ENCODE measurements at places on chromosomes 5 and 9. TPM values are rescaled to one million over a fixed set of nuclear protein-coding genes. Genes with fewer than 3 reads are reported as not detected.

DNA sequence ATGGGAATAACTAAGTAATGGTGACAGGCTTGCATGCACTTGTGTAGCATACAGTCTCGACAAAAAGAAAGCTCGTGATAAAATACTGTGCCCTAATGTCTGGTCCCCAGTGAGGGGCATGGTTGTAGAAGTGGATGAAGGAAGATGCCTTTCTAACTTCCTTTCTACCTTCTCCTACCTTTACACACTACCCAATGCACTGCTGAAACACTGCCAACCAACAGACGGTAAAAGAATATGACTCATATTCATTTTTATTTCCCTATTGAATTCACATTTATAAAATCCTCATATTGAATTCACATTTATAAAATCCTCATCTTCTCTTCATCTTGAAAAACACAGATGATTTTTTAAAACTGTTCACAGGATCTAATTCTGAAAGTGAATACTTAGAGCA lies 223.0 kb downstream of the PJA2 start:
- H3K27me3 ChIP-seq, result no peaks in the 10 kb centered on the region
- H3K4me1 ChIP-seq, result peaks cover 5% of the 10 kb centered on the region
- no peak overlapping the region for H3K27ac ChIP-seq
- no peak for DNase-seq

Gene COL23A1
- 2.5 TPM for total RNA-seq

Gene PDLIM4
- 81.0 TPM for total RNA-seq

DNA sequence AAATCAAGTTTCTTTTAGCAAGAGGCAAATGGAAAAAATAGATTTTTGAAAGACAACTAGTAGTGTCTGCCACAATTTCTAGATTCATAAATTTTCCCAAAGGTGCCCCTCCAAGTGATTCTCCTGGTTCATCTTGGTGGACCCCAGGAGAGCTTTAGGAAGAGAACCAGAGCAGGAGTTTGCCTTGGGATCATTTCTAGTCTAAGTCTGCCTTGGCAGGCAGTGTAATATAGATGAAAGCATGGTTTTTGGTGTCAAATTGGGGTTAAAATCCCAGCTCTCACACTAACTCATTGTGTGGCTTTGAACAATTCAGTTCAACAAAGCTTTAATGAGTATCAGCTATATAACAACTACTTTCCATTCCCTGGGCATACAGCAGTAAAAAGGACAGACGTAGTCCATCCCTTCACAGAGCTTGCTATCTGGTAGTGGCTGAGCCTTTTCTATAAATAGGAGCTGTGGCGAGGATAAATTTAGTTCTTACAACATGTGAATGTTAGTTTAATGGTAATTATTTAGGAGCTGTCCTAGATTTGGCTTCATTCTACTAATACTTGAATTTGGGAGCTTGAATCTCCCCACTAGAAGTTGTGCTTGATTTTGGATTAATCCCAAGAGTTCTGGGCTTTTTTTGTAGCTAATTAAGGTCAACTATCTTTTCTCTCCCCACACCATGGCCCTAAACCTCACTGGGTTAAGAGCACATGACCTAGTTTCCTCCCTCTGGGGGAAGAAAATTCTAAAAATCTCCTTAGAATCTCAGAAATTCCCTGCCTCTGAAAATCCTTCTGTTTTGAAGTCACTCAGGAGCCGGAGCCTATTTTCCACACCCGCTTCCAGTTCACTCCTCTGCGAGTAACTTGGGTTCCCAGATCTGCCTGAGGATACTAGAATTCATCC lies 197.8 kb downstream of the PCSK1 start:
- peak overlapping the region; percentile 56 for H3K4me3 ChIP-seq
- peaks cover 34% of the 10 kb centered on the region for H3K4me1 ChIP-seq
- no peaks in the 10 kb centered on the region for H3K27me3 ChIP-seq
- DNase-seq, result no peak
- H3K36me3 ChIP-seq, result no peaks in the 10 kb centered on the region

DNA sequence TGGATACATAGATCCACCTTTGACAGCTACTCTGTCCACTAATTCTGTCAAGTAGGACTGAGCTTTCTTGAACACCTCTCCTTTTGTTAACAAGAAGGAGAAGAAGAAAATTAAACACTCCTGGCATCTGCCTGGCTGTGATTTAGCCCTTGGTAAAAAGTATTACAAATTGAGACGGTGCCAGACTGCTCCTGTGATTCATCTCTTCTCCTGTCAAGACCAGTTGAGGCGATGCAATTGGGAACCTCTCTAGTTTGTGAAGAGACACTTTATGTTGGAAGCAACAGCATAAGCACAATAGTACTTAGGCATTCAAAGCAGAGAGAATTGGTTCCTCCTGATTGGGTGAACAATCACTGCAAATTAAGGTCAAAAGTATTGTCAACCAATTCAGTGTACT lies 72.7 kb downstream of the GHR start:
- peaks cover 15% of the 10 kb centered on the region for H3K4me1 ChIP-seq
- H3K27me3 ChIP-seq, result no peaks in the 10 kb centered on the region
- no peaks in the 10 kb centered on the region for H3K36me3 ChIP-seq
- no peak overlapping the region for H3K4me3 ChIP-seq
- no peak overlapping the region for H3K27ac ChIP-seq

DNA sequence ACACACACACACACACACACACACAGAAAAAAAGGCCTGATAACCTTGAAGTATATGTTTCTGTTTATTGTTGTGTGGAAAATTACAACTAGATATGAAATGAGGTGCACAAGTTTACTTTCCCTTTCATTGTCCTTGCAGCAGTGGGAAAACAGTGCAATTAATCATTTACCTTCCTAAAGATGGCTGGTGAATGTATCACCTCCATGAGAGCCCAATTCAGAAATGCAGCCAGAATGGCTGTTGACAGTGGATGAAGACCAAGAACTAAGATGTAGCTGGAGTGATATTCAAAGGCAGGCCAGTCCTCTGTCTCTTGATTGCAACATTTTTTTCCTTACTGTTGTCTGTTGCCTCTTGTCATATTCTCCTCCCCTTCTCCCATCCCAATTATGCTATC lies 49.6 kb upstream of the EIF4EBP3 start:
- no peak overlapping the region for H3K4me3 ChIP-seq
- H3K36me3 ChIP-seq, result peaks cover 6% of the 10 kb centered on the region
- no peaks in the 10 kb centered on the region for H3K4me1 ChIP-seq
- no peak for DNase-seq
- no peaks in the 10 kb centered on the region for H3K27me3 ChIP-seq

- H3K4me1 ChIP-seq, result peaks cover 34% of the 10 kb centered on the region
- no peaks in the 10 kb centered on the region for H3K36me3 ChIP-seq
- DNase-seq, result no peak
- H3K27ac ChIP-seq, result no peak overlapping the region
- H3K4me3 ChIP-seq, result no peak overlapping the region
Measured at GRCh38 chr5:126413856-126414255, 9.4 kb upstream of the GRAMD2B start.

DNA sequence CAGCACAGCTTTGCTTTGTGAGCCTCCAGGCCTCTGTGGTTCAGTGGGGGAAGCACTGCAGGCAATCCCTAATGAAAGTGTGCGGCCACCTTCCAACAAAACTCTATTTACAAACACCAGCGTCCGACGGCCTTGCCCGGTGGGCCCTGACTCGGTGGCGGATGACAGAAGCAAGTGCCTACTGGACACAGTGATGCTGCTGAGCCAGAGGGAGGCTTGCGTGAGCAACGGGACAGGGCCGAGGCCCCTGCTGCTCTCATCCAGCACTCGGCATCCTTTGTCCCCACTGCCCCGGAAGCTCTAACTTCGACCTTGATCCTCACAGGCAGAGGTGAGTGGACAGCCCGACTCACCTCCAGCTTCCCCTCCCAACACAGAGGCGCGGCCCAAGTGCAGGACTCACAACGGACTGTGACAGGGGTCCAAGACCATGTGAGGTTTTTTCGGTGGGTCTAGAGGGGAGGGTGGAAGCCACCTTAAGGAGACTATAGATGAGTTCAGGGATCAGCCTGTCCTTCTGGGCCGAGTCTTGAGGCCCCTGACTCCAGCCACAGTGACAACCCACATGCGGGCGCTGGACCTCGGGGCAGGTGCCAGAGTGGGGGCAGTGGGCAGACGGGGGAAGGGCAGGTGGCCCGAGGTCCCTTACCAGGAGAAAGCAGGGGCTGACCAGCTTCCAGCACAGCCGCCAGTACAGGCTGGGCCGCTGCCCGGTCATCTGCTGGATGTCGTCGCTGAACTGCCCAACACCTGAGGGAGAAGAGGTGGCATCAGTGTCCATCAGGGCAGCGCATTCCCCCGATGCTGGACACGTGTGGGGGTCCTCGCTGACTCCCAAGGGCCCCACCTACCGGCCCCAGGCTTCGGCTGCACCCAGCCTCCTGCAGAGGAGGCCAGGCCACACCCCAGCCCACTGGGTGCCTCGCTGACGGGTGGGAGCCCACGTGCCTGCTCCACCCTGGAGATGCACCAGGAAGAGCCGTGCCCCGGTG lies 39.4 kb downstream of the SLC6A3 start:
- H3K27me3 ChIP-seq, result no peaks in the 10 kb centered on the region
- H3K36me3 ChIP-seq, result no peaks in the 10 kb centered on the region
- no peak overlapping the region for H3K4me3 ChIP-seq
- no peak overlapping the region for H3K27ac ChIP-seq
- H3K4me1 ChIP-seq, result no peaks in the 10 kb centered on the region
- DNase-seq, result no peak

- H3K27ac ChIP-seq, result no peak overlapping the region
- H3K36me3 ChIP-seq, result no peaks in the 10 kb centered on the region
- H3K4me1 ChIP-seq, result no peaks in the 10 kb centered on the region
- no peak overlapping the region for H3K4me3 ChIP-seq
- no peaks in the 10 kb centered on the region for H3K27me3 ChIP-seq
Measured at GRCh38 chr9:92165484-92165883, 50.3 kb upstream of the SPTLC1 start.
